Urinary bladder (tissue), 4 donors: ENCODE measurements at places on chromosomes 12 and 14. TPM values are rescaled to one million over a fixed set of nuclear protein-coding genes. Genes with fewer than 3 reads are reported as not detected.
A peak's percentile ranks its signal among the peaks of the same experiment; 100 is the strongest.

DNA sequence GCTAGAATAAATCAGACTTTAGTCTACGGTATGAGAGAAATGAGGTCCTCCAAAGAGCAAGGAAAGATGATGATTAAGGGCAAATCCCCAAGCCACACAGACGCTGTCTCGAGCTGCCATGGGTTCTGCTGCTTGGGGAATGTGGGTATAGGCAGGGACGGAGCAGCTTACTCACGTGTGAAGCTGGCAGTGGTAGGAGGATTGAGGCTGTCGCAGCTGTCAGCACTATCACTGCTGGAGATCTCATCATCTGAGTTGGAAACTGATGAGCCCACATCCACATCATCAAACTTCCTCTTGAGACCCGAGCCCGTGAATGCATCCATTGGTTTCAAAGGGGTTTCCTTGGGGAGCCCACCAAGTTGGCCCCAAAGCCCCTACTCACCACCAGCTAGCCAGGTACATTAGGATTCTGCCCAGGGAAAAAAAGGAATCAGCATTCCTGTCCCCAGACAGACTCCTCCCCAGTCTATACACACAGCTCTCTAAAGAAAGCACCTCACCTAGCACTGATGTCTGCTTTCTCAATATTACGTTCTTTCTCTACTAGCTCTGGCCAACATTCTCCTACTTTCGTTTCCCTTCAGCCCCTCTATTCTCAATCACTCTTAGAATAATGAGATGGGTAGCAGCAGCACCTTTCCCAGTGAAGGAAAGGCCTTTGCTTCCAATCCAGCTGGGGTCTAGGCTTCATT is 7.0 kb downstream of the CSRNP2 start:
- no peak for DNase-seq

DNA sequence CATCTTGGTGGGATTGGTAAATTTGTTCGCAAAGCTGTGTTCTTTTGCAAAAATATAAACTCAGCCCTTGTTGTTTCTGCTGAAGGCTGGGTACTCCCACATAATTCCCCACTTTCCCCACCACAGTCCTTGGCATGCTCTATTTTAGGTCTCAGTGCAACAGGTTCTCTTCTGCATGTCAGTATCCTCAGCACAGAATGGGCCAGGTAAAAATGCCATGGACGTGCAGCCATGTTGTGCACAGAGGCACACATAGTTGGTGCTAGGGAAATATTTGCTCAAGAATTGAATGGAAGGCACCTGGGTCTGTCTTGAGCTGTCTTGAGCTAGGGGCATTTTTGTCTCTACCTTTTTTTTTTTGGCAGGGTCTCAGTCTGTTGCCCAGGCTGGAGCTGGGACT is 87.8 kb upstream of the LHX5 start:
- no peak for DNase-seq

DNA sequence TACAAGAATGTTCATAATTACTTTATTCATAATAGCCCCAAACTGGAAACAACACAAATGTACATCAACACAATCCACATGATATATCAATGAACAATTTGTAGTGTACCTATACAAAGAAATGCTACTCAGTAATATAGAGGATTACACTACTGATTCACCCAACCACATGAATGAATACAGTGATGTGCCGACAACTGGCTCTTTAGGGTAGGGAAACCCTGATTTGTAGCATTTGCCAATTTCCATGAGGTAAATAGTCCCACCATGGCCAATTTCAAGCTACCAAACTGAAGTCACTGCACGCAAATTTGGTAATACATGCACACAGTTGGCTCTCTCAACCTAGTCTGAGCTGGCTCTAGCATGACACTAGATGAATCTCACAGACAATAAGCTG is 190.4 kb upstream of the KRR1 start:
- no peak for DNase-seq

DNA sequence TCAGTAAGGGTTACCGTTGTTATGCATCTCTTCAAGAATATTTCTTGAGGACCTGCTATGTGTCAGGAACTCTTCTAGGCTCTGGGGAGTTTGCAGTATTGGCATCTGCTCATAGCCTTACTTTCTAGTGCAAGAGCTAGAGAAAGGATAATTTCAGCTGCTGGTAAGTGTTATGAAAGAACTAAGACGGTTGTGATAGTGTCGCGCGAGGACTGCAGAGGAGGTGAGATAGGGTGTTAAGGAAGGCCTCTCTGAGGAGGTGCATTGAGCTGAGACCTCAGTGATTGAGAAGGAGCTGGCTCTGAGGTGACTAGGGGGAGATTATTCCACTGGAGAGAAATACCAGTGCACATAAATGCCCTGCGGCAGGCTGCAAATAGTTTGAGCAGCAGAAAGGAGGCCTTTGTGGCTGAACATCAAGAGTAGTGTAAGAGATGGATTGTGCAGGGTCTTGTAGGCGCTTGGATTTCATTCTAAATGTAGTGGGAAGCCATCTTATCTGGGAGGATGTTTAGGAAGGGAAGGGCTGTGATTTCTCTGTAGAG is 824 bp downstream of the DDX55 start:
- DNase-seq = no peak

- DNase-seq = no peak
Observed at GRCh38 chr12:95358111-95359083, 115.6 kb upstream of the METAP2 start.

The SYT1 gene
- 13.8 TPM for total RNA-seq

The CIROP gene
- total RNA-seq = not detected

DNA sequence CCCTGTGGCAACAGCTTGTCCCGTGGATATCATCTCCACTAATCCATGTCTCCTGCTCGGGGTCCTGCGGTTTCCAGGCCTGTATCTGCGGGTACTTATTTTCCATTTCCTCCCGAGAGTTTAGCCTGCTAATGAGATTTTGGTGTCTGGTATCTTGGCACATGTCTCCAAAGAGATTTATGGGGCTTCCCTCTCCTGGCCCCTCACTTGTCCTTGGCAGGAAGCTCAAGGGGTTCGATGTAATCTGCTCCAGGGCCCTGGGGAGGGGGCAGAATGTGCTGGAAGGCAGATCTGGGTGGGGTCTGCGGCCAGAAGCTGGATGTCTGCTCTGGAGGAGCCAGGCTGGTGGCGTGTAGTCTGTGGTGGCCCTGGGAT is 85.7 kb downstream of the KIF26A start:
- peak; percentile 72 for DNase-seq
